ENCODE measurements at places on chromosomes 16 and 17.
A peak's percentile ranks its signal among the peaks of the same experiment; 100 is the strongest.

DNA sequence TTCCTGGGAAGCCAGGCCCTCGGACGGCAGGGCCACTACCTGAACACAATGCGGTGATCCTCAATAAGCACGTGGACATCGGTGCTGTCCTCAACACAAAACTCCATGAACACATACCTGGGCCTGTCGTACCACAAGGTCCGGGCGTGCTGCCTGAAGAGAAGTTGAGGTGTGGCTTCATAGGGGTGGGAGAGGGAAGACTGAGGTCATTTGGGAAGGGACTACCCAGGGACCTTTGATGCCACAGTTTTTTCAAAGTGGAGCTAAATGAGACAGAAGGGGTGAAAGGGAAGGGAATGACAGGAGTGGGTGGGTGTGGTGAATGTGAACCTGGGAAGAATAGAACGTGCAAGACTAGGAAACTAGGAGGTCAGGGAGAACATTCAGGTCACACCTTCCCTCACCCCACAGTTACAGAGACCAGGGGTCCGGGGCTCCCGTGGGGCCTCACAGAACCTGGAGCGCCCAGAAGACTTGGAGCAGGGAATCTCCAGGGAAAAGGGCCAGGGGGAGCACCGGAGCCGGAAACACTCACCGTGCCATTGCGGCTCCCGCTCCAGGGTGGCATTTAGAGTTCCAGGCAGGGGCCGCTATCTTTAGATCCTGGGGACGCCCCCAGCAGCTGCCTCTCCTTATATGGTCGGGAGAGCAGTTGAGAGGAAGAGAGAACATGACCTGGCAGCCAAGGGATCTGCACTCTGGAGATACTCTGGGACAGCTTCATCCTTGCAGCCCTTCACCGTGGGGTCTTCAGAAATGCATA is at the start of gene PTGES3L:
Gene PTGES3L, minus strand, starts transcription at position 570 of the 763 bp plus-strand sequence. Its CDS starts 27 bp downstream, at position 543.
- DNase-seq, result peak; percentile 67

GRCh38 chr16:89922884-89923639 is at the start of gene TUBB3:
TUBB3 (plus strand) TSS chr16:89923342; CDS start chr16:89923402, 60 bp downstream.
- DNase-seq, result peak; percentile 74

DNA sequence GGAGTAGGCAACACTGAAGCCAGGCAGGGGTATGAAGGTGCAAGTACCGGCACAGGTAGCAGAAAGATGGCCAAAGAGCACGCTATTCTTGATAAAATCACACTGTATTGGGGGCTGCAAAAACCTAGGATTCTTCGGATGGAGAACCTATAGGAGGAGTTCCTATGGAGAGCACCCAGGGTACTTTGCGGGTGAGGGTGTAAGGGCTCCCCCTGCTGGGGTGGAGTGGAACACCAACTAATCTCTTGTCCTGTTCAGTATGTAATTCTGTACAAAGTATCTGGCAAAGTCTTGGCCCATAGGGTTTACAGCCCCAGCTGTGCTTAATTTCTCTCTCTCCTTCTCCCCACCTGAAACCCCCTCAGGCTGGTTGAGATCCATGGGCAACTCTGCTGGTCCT is 393.1 kb upstream of the ASIC2 start:
- no peak for DNase-seq

DNA sequence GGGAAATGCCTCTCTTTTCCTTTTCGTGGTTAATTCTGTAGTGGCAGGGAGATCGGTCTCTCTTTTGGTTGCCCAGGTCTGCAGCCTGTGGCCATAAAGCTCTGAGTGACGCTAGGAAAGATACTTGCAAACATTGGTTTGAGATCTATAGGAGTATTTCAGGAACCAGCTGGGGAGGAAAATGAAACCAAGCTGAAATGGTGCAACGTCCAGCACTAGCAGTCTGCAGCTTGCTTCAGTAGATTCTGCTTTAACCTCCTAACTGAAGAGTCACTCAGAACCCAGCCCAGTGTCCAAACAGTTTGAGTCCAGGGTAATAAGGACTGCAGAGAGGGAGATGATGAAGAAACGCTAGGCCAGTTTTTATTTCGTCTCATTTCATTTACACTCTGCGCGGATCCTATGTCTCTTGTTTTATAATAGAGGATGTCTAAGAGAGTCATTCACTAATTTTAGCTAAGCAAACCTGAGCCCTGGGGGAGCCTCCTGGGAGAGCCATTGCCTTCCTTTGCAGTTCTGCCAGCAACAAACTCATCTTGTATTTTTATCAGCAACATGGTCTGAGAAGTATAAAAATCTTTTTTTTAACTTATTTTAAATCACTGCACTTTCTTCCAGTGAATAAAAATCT is 12.0 kb downstream of the SP2 start:
- DNase-seq, result no peak

GRCh38 chr17:32527146-32527545 is 40.4 kb downstream of the CDK5R1 start:
- DNase-seq, result no peak

DNA sequence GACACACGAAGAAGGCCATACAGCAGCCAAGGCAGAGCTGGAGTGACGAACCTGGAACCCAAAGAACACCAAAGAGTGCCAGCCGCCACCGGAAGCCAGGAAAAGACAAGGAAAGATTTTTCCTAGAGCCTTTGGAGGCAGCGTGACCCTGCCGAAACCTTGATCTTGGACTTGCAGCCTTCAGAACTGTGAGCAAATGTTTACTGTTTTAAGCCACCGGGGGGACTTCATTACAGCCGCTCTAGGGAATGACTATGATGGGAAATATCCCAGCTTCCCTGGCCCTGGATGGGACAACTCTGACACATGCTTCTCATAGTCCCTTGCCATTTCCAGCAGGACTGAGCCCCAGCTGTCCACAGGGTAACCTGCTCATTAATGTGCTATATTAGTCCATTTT is 270.6 kb downstream of the HAPSTR1 start:
- no peak for DNase-seq

DNA sequence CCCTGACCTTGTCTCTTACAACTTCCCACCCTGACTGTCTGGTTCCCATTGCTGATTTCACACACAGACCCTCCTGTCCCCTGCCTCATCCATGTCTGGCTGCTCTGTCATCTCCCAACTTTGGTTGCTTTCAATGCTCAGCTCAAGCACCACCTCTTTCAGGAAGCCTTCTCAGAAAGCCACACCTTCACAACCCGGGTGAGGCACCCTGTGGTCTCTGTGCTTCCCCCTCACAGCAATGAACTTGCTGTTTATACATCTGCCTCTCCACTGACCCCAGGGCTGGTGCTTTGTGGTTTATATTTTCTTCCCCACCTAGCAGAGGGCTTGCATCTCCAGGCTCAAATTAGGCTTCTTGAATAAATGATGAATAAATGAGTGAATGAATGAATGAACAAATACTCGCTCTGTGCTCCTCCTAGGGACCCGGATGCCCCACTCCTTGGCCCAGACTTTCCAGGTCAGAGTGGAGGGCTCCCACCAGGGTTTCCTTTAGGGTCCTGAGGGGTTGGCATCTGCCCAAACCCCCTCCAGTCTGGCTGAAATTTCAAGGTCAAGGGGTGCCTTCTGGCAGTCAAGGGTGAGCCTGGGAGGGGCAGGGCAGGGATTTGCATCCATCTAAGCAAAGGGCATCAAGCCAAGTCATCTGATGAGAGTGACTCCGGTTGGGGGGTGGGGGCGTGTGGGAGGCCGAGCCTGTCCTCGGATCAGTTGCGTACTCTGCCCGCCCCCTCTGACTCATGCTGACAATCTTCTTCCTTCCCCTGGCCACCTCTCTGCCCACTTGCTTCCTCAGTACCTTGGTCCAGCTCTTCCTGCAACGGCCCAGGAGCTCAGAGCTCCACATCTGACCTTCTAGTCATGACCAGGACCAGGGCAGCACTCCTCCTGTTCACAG is at the start of gene ITGAX:
Gene ITGAX, plus strand, starts transcription at position 783 of the 898 bp plus-strand sequence. Its CDS starts 79 bp downstream, at position 862.
- DNase-seq, result no peak

GRCh38 chr16:76579277-76579922 is 302.2 kb downstream of the CNTNAP4 start:
- DNase-seq, result no peak

- no peak for DNase-seq
These were observed 62.3 kb upstream of the MAF start for GRCh38 chr16:79662669-79663313.

GRCh38 chr16:88566158-88566557 is 4.0 kb upstream of the ZC3H18 start:
- DNase-seq, result no peak

GRCh38 chr17:28641579-28641978 is 3.4 kb downstream of the BLTP2 start:
- no peak for DNase-seq

DNA sequence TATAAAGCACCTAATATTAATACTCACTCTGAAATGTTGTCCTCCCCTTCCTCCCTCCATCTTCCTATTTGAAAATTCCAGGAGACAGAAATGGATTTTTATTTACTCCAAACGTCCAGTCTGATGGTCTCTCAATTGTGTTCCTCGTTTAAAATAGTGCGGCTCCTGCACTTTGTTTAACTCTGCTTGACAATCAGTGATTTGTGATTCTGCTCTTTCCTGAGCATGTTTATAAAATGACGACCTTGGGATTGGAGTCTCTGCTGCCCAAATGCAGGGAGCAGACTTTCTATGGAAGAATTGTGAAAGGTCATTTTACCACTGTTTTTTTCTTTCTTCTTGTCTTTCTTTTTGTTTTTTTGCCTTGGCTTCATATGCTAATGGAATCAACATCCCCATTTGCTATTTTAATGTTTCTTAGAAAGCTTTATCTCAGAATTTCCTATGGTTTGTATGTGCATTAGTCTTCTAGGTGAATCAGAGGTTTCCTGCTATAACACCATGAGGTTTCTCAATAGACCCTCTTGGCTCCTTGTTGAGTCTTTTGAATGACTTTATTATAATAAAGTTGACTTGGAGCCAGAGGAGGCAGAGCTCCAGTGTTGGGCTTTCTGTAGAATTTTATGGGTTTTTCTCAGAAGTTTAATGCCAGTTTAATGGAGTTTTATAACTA is 376.5 kb downstream of the CDH11 start:
- no peak for DNase-seq

GRCh38 chr16:28597692-28598261 is 927 bp upstream of the SULT1A2 start:
- no peak for DNase-seq

DNA sequence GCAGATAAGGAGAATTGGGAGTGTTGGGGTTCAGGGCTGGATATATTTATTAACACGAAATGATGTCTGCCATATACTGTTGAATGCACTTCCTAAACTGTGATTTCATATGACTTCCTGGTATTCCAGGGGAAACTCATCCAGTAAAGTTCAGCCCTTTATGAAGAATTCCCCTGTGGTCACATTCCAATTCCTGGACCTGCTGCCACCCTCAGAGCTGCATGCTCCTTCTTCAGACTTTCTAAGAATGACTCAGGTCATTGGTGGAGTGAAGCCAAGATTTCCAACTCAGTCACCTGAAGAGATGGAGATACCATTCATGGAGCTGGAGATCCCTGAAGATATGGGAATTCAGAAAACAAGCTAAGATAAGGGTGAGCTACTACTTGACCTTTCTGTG is 114.2 kb upstream of the TMEM97 start:
- no peak for DNase-seq

GRCh38 chr16:2855536-2855935 is 2.4 kb downstream of the PRSS22 start:
- DNase-seq, result no peak

- no peak for DNase-seq
These were observed 28.1 kb downstream of the VWA3A start for GRCh38 chr16:22120440-22120839.

GRCh38 chr16:51151435-51151960 is 428 bp upstream of the SALL1 start:
- no peak for DNase-seq

- DNase-seq, result no peak
These were observed 71.2 kb downstream of the PCTP start for GRCh38 chr17:55822028-55822427.
